ENCODE measurements at places on chromosomes 11 and 22.

DNA sequence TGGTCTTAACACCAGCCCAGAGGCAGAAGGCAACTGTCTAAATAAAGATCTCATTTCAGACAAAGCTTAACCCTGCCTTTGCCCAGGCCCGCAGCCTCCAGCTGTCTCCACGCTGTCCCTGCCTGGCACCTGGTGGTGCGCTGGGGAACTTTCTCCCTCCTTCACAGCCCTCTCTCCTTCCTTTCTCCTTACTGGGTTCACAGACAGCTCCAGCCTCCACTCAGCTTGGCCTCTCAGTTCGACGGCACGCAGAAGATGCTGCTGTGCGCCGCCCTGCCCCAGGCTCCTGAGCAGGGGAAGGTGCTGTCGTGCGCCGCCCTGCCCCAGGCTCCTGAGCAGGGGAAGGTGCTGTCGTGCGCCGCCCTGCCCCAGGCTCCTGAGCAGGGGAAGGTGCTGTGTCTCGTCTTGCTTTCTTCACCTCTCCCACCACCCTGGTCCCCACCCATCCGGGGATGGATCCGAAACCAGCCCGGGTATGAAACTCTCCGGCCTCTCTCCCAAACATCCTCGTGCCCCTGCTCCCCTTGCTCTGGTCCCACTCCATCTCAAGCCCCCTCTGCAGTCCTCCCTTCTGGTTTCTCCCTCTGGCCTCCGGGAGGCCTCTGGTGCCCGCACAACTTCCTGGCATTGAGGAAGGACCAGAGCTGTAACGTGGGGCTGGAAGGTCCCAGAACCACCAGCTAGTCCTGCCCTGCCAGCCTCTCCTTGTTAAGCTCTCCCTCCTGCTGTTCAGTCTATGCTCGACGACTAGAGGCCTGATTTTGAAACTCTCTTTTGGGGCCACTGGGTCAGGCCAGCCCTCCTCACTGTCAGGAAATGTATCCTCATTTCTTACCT, 22.9 kb upstream of the JAM3 start:
- DNase-seq: peak; percentile 16

DNA sequence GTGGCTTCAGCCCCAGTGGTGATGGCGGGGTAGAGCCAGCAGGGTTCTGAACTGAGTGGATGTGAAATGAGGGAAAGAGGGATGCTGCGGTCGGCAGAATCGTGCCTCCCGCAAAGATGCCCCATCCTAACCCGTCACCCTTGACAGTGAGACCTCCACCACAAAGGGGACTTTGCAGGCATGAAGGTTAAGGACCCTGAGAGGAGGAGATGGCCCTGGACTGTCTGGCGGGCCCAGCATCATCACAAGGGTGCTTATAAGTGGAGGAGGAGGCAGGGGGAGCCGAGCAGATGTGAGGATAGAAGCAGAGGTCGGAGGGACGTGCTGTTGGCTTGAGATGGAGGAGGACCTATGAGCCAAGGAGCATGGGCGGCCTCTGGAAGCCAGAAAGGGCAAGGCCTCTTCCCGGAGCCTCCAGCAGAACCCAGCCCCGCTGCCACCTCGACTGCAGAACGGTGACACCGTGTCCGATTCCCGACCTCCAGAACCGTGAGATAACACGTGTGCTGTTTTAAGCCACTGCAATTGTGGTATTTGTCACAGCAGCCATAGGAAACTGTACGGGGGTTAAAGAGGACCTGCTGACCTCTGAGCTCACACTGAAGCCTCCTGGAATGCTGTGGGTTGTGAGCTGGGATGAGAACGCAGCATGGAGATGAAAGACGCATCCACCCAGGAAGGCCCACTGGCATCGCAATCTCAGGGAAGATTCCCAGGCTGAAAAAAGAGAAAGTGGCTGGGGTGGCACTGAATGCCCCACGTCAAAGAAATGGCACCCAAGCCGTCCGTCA, 10.9 kb downstream of the LINC01488 start:
- no peak for DNase-seq

DNA sequence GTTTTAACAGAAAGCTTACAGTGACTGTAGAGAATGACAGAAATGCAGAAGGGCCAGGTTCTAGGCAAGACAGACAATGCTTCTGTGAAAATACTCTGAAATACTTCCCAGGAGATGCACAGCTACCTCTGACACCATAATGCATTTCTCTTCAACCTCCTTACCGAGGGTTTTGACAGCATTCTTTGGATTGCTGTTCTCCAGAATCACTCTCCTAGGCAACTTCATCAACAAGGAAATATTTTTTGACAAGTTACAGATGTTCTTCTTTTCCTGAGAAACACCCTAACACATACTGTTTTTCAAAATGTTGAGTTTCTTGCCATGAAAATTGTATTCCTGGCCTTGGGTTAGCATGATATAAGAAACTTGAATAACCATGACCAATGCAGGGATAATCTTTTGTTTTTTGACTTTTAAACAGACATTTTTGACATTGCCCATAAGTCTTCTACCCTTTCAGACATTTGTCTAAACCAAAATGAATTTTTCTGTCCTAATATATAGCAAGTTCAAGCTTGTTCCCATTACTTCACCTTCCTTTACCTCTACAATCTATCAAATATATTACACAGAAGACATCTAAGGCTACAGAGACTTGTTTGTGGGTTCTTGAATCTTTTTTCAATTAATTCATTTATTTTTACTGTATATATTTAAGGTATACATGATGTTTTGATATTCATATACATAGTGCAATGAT, 108.1 kb downstream of the CCDC34 start:
- no peak for DNase-seq

GRCh38 chr11:131744847-131745246, 374.4 kb downstream of the NTM start:
- no peak for DNase-seq

DNA sequence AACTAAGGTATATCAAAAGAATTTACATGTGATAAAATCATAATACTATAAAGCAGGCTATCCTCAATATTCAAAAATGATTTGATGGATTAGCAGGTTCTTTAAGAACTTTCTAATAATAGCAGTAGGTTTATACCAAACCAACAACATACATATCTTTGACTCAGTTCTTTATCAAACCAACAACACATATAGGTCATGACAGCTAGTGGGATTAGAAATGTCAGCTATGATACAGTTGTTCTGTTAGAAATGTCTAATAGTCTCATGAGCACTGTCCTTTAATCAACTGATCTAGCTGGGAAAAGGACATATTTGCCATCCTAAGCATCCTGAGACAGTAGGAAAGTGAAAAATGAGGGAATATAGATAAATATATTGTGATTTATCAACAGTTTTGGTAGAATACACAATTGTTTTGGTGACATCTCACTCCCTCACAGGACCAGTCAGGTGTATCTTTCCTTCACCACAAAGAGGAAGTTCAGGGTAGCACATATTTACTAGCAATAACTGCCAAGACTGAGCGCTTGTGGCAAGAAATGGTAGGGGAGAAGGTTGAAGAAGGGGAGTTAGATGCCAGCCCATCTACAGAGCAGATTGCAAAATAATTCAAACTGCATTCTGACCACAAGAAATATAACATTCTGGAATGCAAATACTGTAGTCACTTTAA, 90.8 kb upstream of the APOA1 start:
- DNase-seq: no peak

DNA sequence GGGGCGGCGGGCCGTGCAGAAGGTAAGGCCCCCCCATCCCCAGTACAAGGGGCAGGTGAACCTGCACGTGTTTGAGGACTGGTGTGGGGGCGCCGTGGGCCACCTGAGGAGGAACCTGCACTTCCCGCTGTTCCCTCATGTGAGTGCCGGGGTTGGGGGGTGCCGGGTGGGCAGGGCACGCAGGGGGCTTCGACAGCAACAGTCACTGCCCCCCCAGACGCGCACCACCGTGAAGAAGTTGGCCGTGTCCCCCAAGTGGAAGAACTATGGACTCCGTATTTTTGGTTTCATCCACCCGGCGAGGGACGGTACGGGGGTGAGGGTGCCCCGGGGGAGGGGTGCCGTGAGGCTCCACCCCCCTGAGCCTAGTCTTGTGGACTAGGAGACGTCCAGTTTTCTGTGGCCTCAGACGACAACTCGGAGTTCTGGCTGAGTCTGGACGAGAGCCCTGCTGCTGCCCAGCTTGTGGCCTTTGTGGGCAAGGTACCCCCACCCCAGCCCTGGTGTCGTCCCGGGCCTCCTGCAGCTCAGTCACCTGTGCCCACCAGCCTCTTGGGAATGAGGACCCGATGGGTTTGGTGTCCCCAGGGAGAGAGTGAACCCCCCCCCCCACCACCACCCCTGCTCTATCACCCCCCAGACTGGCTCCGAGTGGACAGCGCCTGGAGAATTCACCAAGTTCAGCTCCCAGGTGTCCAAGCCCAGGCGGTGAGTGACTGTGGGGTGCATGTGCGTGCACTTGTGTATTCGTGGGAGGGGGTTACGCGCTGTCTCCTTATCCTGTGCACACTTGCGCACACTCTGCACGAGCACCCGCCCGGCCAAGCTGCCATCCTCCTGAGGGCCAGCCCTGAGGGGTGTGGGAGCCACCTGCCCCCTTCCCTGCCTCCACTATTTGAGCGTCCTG, 3.8 kb downstream of the B4GALNT4 start:
- no peak for DNase-seq

- no peak for DNase-seq
Observed at GRCh38 chr11:128626913-128627665, 39.7 kb upstream of the ETS1 start.

DNA sequence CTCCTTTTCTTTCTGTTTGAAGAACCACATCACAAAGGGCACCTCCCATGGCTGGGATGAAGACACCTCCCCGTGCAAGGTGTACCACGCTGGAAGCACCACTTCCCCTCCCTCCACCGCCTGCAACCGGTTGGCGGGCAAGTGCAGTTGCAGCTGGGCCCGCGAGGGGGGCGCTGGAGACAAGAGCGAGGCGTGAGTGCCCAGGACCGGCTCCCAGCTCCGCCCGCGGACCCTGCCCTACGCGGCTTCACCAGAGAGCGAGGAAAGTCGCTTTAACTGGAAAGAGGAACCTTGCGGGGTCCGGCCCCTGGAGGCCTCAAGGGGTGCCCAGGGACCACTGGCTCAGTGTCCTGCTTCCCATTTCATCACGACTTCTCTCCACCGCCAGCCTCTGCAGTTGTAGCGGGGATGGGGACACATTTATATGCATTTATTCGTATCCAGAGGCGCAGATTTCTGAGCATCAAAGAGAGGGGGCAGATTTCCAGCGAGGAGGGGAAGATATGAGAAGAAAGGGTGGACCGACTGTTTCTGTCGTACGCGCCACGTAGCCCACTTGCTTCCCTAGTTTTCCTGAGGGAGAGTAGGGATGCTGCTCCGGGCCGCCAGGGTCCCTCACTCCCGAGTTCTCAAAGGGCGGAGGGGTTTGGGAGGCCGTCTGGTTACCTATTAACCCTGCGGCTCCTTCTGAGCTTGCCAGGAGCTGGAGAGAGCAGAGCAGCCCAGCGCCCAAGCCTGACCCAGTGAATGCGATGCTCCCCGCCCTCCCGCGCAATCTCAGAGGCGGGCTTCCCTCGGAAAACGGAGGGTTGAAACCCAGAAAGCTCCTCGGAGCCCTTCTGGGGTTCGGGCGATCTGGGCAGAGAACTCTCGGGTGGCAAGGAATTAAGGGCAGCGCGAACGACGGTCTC, 3.5 kb downstream of the ESAM start:
- DNase-seq: peak; percentile 75

GRCh38 chr22:36465232-36466021, 16.0 kb downstream of the TXN2 start:
- no peak for DNase-seq

- no peak for DNase-seq
Observed at GRCh38 chr11:44766972-44767278, 40.2 kb downstream of the TSPAN18 start.

DNA sequence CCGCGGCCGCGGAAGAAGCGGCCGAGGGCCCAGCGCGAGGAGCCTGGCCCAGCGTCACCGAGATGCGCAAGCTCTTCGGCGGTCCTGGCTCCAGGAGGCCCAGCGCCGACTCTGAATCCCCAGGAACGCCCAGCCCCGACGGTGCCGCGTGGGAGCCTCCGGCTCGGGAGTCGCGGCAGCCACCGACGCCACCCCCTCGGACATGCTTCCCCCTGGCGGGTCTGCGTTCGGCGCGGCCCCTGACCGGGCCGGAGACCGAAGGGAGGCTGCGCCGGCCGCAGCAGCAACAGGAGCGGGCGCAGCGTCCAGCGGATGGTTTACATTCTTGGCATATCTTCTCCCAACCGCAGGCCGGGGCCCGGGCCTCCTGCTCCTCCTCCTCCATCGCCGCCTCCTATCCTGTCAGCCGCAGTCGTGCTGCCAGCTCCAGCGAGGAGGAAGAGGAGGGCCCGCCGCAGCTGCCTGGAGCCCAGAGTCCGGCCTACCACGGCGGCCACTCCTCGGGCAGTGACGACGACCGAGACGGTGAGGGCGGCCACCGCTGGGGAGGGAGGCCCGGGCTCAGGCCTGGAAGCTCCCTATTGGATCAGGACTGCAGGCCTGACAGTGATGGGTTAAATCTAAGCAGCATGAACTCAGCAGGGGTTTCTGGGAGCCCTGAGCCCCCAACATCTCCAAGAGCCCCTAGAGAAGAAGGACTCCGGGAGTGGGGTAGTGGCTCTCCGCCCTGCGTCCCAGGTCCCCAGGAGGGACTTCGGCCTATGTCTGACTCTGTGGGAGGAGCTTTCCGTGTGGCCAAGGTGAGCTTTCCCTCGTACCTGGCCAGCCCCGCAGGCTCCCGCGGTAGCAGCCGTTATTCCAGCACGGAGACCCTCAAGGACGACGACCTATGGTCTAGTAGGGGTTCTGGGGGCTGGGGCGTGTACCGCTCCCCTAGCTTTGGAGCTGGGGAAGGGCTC, 1.2 kb downstream of the ARHGEF17 start:
- DNase-seq: no peak

- DNase-seq: no peak
Observed at GRCh38 chr11:72354356-72355115, 79.8 kb downstream of the CLPB start.

DNA sequence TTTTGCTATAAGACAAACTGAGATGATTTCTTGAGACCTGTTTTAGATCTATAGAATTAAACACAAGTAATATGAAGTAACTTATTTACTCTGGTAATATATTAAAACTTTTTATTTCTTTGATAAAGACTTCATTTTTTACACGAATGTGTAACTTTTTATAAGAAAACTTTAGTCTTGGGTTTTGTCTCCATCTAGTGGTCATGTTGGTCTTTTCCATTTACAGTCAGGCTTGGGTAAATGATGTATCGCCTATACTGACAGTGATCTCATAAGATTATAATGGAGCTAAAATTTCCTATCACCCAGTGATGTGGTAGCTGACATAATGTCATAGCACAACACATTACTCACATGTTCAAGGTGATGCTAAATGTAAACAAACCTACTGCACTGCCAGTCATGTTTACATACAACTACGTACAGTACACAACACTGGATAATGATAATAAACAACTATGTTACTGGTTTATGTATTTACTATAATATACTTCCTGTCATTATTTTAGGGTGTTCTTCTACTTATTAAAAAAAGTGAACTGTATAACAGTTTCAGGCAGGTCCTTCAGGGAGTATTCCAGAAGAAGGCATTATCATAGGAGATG, 7.5 kb upstream of the C11orf97 start:
- DNase-seq: no peak

DNA sequence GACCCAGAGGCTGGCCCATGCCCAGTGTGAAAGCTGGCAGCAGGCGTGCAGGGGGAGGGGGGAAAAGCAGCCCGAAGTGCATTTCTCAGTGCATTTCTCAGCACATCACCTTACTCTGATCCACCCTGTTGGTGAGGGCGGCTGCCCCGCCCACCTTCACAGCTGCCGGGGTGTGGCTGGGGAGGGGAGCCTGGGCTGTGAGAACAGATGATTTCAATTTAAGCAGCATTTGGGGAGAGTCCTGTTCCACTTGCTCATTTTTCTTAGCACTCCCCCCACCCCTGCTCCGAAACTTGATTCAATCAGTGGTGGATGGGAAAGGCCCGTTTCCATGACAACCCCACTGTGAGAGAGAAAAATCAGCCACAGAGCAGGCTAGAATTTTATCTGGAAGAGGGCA, 84.8 kb downstream of the SNX19 start:
- no peak for DNase-seq
